ENCODE measurements at places on chromosomes 7 and 10.
A peak's percentile ranks its signal among the peaks of the same experiment; 100 is the strongest.

DNA sequence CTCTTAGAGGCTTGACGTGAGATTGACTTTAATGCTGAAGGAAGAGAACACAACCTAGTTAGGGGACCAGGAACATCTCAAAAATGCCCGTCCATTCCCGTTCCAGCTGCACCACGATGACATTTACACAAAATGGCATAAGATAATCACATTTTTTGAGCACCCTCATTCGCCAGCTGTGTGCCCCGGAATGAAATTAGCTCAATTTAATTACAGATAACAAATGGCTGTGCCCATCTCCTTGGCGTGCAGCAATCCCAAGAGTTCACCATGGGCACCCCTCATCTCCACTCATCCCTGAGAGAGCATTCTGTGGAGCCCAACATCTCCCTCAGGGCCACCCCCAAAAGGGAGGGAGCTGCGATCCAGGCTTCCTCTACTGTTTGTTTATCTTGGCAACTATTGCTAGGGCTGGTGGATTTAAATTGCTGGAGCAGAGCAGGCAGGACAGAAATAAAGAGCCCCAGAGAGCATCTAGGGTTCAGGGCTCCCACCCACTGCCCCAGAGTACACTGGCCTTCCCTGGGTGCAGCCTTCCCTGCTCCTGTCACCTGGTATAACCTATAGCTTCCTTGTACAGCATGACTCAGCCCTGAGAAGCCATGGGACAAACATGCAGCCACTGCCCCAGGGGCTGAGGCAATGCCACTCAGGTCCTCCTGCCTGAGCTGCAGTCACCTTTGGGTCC is 263.5 kb downstream of the ZEB1 start:
- DNase-seq = peak; percentile 44

DNA sequence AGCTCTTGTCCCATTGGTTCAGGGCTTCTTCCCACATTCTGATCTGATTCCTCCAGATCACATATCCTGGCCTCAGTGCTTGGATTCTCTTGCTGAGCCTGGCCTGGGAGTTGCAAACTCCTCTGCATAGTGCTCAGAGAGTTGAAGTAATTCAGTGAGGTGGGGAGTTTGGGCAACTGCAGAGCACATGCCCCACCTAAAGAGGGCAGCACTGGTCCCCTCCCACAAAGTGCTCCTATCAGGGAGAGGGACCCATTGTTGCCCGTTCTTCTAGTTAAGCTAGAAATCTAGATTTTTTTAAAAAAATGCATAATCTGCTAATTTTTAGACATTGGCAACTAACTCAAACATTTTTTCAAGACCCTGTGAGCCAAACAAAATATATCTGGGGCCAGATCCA is 45.1 kb downstream of the CHN2 start:
- no peak for DNase-seq

GRCh38 chr10:62699148-62699547 is 105.4 kb upstream of the ADO start:
- DNase-seq = peak; percentile 10

GRCh38 chr10:68348265-68348741 is 15.6 kb upstream of the PBLD start:
- peak; percentile 83 for DNase-seq

GRCh38 chr7:94769724-94770123 is 113.8 kb upstream of the SGCE start:
- DNase-seq = no peak

DNA sequence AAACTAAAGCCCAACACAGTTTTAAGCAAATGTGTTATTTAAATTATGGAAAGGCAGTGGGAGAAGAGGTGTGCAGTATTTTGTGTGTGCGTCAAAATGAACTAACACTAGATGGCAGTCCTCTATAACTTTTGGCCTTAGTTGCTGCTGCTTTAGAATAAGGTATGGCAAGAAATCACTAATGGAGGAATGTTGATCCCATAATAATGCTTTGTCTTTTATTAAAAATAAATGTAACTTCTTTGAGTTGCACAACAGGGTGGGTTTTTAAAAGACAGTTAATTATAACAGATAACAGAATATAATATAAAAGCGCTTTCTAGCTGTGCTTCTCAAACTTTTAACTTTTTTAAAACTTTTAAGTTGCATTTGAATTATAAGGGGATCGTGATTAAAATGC is 56.4 kb downstream of the BBS9 start:
- peak; percentile 91 for DNase-seq

- peak; percentile 56 for DNase-seq
Observed at GRCh38 chr7:55366461-55367070, 1.4 kb downstream of the LANCL2 start.

DNA sequence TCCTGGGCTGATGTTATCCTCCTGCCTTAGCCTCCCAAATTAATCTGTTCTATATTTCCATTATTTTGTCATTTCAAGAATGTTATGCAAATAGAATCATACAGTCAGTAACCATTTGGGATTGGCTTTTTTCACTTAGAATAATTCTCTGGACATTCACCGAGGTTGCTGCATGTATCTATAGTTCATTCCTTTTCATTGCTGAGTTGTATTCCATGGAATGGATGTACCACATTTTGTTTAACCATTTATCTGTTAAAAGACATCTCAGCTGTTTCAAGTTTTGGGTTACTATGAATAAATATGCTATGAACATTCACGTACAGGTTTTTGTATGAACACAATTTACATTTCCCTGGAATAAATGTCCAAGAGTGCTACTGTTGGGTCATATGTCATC is 44.9 kb downstream of the ARHGAP21 start:
- DNase-seq = no peak

GRCh38 chr10:44004913-44005787 is 356.5 kb upstream of the ZNF32 start:
- peak; percentile 30 for DNase-seq

DNA sequence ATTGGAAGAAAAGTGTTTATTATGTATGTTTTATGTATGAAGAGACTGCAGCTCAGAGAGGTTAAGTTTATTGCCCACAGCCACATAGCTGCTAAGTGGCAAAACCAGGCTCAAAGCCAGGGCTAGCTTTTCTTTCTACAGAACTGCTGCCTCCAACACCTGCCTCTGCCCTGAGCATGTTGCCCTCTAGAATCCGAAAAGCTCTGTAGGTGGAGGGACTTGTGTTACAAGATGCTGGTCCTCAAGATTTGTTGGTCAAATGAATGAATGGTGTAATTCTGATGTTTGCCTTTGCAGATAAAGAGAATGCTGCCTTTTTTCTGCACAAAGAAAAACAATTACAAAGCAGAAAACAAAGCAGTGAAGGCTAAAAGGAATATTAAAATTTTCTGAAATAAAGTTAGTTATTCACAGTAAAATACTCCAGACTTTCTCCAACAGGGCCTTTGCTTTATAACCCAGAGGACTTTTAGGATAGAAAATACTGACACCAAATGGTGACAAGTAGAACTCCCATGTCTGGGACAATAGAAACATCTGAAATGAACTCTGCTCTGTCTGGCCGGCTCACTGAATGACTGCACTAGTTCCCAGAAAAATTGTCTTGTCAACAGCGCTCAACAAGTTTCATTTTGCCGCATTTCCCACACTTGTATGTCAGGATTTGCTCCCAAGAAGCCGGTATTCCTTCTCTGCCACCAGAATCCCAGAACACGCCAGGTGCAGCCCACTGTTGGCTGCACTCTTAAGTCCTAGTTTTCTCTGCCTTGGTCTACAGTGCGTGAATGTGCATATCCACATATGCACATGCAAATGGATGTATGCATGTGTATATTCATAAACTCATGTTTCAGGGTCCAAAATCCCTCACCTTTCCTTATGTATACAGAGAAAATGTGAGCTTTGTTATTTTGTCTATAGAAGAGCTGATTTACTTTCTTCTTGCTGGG is 11.0 kb upstream of the DNTT start:
- DNase-seq = peak; percentile 95

- DNase-seq = no peak
Observed at GRCh38 chr7:132869166-132869861, 212.6 kb downstream of the CHCHD3 start.

DNA sequence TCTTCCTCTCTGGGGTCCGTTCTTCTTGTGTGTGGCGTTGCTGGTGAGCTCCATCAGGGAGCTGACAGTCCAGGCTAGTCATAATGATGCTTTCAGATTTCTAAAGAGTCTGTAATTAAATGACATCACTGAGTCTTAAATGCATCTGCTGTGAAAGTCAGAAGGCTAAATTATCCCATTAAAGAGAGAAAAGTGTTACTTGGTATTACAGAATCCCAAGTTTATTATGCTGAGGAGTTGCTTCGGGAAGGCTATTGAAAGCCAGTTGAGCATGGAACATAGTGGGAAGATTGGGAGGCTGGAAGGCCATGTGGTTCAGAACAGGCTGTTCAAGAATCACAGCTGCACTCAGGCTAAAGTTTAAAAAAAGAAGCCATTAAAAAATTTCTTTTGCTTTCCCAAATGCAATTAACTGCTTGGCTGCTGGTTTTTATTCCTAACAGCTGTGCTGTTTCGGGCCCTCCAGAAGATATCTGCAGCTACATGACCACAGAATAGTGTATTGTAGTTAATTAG is 342.6 kb upstream of the LRGUK start:
- DNase-seq = no peak

GRCh38 chr10:75294518-75294865 is 58.7 kb upstream of the COMTD1 start:
- no peak for DNase-seq

- no peak for DNase-seq
Observed at GRCh38 chr7:41918597-41918996, 215.7 kb upstream of the INHBA start.

DNA sequence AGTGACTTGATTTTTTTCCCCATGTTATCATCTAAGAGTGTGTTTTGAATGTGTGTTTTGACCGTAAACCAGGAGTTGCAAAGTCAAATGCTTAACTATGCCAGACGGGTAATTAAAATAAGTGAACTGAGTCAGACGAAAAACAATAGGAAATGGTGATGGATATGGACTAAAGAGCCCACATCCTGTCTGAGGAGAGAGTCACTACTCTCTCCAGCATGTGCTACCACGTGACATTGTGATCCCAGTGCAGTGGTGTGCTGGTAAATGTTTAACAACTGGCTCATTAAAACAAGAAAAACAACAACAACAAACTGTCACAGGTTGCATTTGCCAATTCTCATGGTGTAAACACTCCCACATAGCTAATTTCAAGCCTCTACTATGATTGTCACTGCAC is 164.3 kb downstream of the SUGCT start:
- peak; percentile 78 for DNase-seq

DNA sequence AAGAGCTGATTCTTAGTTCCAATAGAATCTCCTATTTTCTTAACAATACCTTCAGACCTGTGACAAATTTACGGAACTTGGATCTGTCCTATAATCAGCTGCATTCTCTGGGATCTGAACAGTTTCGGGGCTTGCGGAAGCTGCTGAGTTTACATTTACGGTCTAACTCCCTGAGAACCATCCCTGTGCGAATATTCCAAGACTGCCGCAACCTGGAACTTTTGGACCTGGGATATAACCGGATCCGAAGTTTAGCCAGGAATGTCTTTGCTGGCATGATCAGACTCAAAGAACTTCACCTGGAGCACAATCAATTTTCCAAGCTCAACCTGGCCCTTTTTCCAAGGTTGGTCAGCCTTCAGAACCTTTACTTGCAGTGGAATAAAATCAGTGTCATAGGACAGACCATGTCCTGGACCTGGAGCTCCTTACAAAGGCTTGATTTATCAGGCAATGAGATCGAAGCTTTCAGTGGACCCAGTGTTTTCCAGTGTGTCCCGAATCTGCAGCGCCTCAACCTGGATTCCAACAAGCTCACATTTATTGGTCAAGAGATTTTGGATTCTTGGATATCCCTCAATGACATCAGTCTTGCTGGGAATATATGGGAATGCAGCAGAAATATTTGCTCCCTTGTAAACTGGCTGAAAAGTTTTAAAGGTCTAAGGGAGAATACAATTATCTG is 1.6 kb downstream of the LRRTM3 start:
- DNase-seq = no peak

DNA sequence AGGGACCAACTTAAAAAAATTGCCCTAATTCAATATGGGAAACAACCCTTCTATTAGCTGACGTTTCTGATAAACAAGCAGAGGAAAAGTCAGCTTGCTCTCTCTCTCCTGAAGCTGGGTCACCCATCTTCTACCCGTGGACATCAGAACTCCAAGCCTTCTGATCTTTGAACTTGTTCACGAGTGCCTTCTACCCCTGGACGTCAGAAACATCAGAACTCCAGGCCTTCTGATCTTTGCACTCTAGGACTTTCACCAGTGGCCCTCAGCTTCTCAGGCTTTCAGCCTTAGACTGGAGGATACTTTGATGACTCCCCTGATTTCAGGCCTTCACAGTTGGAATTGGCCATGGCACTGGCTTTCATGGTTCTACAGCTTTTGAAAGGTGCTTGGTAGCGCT is 41.8 kb downstream of the AKR1C8 start:
- DNase-seq = no peak

DNA sequence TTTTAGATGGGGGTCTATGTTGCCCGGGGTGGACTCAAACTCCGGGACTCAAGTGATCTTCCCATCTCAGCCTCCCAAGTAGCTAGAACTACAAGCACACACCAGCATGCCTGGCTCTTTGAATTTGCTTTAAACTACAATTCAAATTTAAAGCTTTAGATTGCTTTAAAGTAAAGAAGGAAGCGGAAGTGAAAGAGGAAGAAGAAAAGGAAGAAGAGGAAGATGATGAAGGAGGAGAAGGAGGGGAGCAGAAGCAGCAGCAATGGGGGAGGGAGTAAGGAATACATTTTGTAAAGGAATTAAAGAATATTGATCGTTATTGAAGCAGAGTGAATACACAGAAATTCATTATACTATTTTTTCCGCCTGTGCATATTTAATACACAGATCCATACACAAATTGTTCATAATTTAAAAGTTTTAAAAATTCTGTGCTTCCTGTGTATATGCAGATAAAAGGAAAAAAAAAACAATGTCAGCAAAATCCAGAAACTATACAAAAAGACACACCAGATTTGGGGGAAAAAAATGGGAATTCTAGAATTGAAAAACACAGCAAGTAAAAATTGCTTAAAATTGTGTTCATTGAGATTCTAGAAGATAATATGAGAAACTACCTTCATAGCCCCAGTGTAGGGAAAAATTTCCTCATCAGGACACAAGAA is 60.8 kb upstream of the KCNMA1 start:
- no peak for DNase-seq

DNA sequence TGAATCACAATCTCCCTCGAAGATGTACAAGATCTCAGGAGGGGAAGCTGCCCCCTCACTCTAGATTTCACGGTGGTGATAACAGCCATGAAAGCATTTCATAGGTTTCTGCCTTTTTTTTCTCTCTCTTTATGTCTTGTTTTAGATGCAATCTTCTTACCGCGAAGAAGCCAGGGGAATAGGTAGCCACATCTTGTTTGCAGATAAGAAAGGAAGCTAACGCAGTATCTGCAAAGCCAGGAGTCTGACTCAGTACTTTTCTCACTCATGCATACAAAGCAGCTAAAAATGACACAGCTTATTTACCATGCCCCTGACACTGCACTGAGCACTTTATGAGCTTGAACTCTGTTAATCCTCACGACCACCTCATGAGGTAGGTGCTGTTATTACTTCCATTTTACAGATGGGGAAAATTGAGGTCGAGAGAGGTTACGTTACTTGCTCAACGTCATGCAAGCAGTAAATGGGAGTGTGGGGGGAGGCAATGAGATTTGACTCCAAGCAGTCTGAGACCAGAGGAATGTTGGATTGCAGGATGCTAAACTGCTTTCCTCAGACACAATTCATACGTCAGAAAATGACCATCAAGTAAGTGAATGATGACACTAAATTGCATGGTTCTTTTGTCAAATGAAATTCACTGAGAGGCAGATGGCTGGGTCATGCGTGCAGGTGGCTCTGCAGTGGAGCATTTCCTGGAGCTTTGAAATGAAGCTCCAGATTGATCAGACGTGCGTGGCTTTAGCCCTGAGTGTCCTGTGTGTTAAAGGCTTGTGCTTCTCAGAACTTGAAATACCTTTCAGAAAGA is 3.3 kb downstream of the MAP3K8 start:
- DNase-seq = no peak
